ENCODE measurements at places on chromosomes 5 and 9.
A peak's percentile ranks its signal among the peaks of the same experiment; 100 is the strongest.

DNA sequence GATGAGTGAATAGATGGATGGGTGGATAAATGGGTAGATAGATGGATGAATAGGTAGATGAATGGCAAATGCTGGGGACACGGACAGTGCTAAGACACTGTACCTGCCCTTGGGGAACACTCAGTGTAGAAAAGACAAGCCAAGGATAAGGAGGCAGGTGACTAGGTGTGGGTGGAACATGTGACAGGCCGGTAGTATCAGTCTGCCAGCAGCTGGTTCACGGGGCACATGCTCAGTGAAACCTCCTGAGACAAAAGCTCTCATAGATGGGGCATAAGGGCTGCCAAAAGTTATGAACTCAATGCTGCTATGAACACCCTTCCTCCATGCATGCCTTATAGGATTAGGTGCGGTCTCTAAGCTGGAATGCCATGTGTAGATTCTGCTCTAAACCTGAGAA lies 71.0 kb downstream of the C5orf15 start:
- no peak for DNase-seq

DNA sequence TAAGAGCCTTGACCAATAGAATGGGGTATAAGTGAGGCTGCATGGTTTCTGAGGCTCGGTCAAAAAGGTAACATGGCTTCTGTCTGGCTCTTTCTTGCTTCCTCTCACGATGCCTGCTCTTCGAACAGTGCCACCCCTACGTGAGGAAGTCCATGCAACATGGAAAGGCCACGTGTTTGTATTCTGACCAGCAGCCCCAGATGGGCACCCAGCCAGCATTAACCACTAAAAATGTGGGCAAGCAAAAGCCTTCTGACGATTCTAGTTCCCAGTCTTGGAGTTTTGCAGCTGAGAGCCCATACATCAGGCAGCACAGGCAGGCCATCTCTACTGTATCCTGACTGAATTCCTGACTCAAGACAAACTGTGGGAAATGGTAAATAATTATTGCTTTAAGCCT lies 24.2 kb upstream of the NREP start:
- no peak for DNase-seq

GRCh38 chr9:115596746-115597080 lies 478.8 kb upstream of the TNC start:
- DNase-seq, result no peak

GRCh38 chr9:95508968-95509850 lies 7.6 kb downstream of the PTCH1 start:
- peak; percentile 88 for DNase-seq

DNA sequence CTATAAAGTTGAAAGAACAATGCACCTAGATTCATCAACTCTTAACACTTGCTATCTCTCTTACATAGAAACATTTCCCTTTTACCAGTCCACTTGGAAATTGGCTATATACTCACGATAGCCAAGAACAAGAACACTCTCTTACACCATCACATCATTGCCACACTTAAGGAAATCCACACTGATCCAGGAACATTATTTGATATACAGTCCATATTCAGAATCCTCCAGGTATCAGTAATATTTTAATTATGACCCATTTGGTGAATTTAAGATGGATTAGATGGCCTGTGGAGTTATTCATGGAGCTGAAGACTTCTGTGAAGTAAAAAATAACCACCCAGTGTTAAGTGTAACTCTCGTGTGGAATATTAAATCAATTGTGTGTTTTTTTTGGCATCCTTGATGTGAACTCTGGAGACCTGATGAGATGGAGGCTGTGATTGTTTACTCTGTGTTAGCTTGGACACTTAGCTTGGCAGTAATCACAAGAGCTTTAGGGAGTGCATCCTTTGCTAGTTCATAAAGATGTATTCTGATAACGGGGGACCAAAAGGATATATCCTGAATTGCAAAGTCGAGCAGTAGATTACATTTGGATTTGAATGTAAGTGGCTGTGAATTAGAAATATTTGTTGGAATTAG lies 52.0 kb upstream of the ABL1 start:
- no peak for DNase-seq

- DNase-seq, result peak; percentile 77
These were observed 97.9 kb upstream of the MAP3K1 start for GRCh38 chr5:56717253-56717987.

- DNase-seq, result no peak
These were observed 348.7 kb downstream of the GLIS3 start for GRCh38 chr9:3951161-3951665.

All from RWPE1 (cell line).